ENCODE measurements at places on chromosomes 1 and 21. TPM values are rescaled to one million over a fixed set of nuclear protein-coding genes. Genes with fewer than 3 reads are reported as not detected.
A peak's percentile ranks its signal among the peaks of the same experiment; 100 is the strongest.

DNA sequence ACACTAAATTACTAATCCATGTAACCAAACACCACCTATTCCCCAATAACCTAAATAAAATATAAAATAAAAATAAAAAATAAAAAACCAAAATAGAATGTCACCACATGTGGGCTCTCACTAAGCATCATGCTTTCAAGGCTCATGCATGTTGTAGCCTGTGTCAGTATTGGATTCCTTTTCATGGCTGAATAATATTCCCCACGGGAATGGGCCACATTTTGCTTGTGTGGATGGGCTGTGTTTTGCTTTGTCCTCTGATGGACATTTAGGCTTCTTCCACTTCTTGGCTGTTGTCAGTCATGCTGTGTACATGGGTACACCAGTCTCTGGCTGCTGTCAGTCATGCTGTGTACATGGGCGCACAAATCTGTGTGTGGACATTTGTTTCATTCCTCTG is 3.2 kb downstream of the KRTAP10-6 start:
- DNase-seq, result no peak

GRCh38 chr1:148310807-148311206 is 158.7 kb upstream of the NBPF11 start:
- no peak for DNase-seq

DNA sequence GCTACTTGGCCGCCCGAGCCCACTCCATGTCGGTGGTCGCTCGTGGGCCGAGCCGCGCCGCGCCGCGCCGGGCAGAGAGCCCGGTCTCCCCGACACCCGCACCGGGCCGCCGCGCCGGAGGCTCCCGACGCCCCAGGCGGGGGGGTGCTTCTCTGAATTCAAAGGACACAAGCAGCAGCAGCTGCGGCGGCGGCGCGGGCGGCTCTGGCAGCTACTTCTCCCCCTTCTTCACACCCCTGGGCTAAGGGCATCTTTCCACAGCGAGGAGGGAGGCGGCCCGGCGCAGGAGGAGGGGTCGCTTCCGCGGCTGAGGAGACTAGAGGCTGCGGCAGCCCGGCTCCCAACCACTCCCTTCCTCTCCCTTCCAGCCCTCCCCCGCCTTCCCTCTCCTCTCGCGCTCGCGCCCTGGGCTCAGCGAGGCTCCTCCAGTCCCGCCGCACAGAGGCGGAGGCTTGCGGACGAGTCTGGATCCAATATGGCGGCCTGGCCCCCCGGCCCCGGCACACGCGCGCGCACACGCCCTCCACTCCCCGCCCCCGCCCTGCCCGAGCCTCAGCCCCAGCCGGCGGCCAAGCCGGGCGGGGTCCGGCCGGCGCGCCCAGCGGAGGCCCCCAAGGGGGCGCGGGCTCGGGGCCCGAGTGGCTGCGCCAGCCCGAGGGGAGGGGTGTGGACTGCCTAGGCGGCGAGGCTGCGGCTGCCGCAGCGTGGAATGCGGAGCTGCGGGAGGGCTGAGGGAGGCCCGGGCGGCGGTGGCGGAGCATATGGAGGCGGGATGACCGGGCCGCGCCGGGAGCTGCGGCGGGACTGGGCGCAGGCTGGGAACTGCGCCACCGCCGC is at the start of gene CDC42BPA:
Gene CDC42BPA, minus strand, starts transcription at position 477 of the 837 bp plus-strand sequence. CDS start 1,310 bp downstream, outside the sequence.
- peak; percentile 84 for DNase-seq

- no peak for DNase-seq
Observed at GRCh38 chr1:12335815-12336214, 106.0 kb downstream of the VPS13D start.

LY9 gene
- not detected for total RNA-seq

GRCh38 chr1:230381049-230381467 is 45.1 kb downstream of the PGBD5 start:
- no peak for DNase-seq

DNA sequence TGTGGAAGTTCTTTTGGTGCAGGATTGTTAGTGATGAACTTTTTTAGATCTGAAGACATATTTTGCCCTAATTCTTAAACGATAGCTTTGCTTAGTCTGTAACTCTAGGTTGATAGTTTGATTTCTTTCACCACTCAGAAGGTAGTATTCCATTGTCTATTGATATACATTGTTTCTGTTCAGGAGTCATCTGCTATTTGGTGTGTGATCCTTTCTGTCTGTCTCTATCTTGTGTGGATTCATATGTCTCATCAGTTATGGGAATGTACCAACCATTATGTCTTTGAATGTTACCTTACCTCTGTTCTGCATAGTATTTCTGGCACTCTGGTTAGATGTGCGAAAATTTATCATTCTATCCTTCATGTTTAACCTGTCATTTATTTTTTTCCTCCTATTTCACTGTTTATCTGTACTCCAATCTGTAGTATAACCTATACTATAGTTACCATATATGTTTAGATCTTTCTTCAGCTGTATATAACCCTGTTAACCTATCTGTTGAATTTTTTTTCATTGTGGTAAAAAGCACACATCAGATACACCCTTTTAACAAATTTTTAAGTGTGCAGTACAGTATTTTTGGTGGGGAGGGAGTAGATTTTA is 5.7 kb downstream of the MARK1 start:
- DNase-seq, result no peak

KIF26B gene
- total RNA-seq, result 14.7 TPM

GRCh38 chr1:159163614-159164228 is 7.7 kb upstream of the CADM3 start:
- no peak for DNase-seq

LAMC2 gene
- total RNA-seq, result not detected

SHISAL2A gene
- not detected for total RNA-seq

GRCh38 chr1:203492082-203492747 is 1.7 kb upstream of the OPTC start:
- DNase-seq, result no peak

TNFRSF4 gene
- not detected for total RNA-seq

- no peak for DNase-seq
Observed at GRCh38 chr1:86646256-86646655, 58.1 kb upstream of the SH3GLB1 start.

C1QC gene
- total RNA-seq, result not detected

UMODL1 gene
- not detected for total RNA-seq

B4GALT3 gene
- 38.0 TPM for total RNA-seq

DNA sequence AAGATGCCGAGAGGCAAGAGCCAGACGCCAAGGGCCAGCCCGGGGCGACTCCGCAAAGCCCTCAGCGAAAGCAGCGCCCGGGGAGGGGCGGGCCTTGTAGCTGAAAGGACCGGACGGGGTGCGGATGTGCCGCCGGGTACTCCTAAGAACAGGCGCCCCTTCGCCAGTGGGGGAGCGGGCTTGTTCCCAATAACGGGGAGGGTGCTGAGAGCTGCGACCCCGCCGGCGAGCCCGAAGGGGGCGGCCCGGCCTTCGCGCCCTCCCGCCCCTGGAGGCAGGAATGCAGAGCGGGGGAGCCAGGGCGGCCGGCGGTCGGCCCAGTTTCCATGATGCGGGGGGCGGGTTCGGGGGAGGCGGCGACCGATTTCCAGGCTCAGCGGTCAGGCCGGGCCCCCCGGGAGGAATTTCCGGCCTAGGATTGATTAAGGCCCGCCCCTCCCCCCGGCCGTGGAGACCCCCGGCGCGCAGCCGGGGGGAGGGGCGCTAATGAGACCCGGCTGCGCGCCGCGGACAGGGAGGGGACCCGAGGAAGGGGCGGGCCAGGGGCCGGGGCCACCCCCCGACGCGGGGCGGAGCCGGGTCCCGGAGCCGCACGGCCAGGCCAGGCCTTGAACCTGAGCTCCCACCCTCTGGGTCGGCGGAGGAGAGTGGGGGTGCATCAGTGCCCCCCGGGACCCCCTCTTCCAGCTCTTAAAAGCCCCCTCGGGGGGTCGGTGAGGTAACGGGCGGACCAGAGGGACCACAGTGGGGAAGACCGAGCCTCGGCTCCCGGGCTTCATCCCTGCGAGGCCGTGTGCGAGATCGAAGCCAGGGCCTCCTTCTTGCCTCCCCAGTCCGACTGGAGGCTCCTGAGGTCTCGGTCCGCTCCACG is 898 bp upstream of the TMEM200B start:
- DNase-seq, result no peak

GRCh38 chr1:64098846-64099582 is 104.4 kb upstream of the UBE2U start:
- no peak for DNase-seq

KHDC4 gene
- 14.9 TPM for total RNA-seq

GRCh38 chr1:233300326-233300725 is 4.8 kb upstream of the PCNX2 start:
- DNase-seq, result peak; percentile 56

- DNase-seq, result no peak
Observed at GRCh38 chr1:4468804-4469514, 185.4 kb upstream of the AJAP1 start.

GRCh38 chr1:46020010-46020409 is 112.4 kb downstream of the PIK3R3 start:
- no peak for DNase-seq

AMY1A gene
- not detected for total RNA-seq

GRCh38 chr1:79969886-79970285 is 963.4 kb upstream of the ADGRL4 start:
- no peak for DNase-seq

DNA sequence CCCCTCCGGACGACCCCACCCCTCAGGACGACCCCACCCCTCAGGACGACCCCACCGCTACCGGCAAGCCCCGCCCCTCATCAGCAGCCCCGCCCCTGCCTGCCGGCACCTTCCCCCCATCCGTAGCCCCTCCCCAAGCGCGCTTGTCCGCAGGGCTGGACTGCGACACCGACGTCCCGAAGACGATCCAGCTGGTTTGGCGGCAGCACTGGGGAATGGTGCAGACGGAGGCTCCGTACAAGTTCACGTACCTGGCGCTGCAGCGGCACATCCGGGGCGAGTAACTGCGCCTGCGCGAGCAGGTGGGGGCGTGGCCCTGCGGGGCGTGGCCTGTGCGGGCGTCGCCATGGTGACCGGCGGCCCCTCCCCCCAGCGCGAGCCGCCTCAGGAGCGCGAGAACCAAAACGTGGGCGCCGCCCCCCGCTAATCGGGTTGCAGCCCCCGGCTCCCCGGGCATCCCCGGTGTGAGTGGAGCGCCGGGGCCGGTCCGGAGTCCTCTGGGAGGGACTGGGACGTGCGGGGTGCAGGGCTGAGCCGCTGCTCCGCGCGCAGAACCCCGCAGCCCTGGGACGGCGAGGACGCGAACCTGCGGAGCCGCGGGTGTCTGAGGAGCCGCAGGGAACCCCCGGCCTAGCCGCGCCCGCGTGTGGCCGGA is 4.9 kb downstream of the RNF223 start:
- peak; percentile 81 for DNase-seq

DNA sequence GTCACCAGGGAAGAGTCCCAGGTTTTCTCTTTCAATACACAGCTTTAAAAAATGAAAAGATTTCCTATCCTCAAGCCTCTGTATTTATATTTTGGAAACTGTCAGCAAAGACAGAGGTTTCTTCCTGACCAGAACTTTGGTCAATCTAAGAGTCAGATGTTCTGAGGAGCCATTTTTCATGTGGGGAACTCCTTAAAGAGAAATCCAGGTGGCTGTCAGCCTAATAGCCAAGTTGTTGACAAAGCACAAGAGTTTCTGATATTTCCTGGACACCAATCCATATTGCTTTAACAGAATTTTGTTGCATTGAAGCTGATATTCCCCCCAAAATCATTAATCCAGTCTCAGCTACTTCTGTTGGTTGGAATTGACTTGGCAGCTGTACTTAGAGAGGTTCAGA is 318.6 kb upstream of the NFIA start:
- DNase-seq, result no peak

DNA sequence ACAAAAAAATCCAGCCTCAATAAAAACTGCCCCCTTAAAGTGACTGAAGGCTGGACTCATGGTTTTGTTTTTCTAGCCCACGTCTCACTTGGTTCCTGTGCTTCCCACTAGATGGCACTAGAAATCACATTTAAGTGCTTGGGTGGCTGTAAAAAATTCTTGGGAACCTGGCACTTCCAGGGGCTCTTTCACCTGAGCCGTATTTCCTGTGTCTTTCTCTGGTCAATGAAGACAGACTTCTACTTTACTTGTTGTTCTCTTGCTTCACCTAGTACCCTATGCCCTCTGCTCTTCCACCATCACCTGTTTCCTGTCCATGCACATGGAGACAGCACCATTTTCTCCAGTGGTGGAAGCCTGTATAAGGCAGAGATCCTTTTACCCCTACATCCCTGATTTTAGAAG is 20.0 kb downstream of the METTL13 start:
- peak; percentile 28 for DNase-seq

IFI44 gene
- 75.9 TPM for total RNA-seq

GRCh38 chr1:217274927-217275654 is 355.8 kb downstream of the GPATCH2 start:
- peak; percentile 9 for DNase-seq

DNA sequence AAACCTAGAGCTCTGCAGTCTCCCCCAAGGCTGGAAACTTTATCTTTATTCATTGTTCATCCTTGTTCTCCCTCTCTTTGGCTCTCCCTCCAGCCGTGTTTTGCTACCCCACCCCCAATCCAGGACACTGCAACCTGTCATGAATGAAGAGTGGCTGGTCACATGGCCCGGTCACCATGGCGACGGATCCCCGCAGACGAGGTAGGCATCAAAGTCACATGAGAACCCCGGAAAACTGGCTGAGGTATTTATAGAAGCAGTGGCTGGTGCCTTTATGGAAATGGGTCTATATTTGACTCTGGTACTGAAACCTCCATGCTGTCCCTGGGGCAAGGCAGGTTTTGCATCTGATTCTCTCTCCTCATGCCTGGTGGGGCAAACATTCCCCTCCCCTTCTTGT is 13.4 kb upstream of the SLC6A17 start:
- DNase-seq, result no peak

DNA sequence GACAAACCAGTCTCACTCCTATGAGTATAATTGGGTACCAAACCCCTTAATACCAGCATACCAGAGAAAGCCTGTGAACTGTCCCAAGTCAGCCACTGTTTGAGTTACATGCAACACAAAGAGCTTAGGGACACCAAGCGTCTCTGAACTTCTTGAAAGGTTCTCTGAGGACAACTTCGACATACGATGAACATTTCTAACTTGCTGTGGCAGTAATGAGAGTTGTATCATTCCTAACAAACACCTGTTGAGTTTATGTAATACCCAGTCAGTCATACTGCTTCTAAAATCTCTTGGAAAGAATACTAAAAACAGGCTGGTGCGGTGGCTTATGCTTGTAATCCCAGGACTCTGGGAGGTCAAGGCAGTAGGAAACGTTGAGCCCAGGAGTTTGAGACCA is 18.4 kb downstream of the CCT8 start:
- DNase-seq, result no peak

- no peak for DNase-seq
Observed at GRCh38 chr21:36246080-36246631, 73.8 kb upstream of the MORC3 start.

DNALI1 gene
- 0.64 TPM for total RNA-seq

FOXO6 gene
- 0.45 TPM for total RNA-seq

Data from H4 (cell line).